NCI-H2171 treated with DMSO at 0.1 percent for 48 hours (cell line): ENCODE measurements at places on chromosomes 1 and 21.

DNA sequence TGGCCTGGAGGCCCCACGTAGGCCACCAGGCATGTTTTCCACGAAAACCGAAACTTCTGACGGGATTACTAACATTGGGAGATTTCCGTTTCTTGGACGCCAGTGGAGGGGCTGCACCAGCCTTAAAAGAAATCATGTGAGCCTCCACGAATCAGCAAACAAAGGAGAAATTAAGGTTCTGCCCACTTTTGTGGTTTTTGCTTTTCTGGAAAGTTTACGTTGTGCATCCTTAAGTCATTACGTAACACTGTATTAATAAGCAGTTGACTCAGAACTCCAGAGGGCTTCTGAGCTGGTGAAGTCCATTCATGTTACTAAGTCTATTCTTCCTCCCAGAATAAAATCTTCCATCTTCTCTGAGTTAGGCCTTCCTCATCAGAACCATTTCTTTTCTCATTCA, 168.5 kb downstream of the PSMG1 start:
- DNase-seq, result no peak

DNA sequence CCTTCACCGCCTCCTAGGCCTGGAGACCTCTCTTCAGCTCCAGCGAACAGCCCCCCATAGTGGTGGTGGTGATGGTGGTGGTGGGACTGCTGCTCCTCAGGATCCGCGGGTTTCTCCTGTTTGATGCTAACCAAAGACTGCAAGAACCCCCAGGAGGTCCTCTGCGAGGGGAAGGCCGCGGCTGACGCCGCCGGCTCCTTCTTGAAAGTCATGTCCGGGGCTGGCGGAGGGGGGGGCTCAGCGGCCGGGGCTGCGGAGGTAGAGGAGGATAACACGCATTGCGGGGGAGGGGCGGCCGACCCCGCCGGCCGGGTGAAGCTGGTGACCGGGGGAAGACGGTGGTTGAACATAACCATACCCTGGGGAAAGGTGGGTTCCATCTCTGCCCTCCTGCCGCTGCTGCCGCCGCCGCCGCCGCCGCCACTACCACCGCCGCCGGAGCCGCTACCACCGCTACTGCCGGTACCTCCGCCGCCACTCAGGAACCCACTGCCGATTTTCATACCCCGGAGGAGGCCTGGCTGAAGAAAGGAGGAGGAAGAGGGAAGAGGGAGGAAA, 554 bp downstream of the ZNF281 start:
- no peak for DNase-seq

DNA sequence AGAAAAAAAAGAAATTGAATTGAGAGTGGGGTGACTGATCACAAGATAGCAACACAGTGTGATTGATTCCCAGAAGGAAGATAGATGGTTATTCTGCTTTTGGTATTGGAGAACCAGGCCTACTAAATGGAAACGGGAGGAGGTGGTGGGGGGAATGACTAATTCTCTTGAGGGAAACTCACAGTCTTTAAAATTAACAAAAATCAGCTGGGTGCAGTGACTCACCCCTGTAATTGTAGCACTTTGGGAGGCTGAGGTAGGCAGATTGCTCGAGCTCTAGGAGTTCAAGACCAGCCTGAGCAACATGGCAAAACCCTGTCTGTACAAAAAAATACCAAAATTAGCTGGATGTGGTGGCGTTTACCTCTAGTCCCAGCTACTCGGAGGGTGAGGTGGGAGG, 134.6 kb upstream of the PDE4B start:
- DNase-seq, result no peak

DNA sequence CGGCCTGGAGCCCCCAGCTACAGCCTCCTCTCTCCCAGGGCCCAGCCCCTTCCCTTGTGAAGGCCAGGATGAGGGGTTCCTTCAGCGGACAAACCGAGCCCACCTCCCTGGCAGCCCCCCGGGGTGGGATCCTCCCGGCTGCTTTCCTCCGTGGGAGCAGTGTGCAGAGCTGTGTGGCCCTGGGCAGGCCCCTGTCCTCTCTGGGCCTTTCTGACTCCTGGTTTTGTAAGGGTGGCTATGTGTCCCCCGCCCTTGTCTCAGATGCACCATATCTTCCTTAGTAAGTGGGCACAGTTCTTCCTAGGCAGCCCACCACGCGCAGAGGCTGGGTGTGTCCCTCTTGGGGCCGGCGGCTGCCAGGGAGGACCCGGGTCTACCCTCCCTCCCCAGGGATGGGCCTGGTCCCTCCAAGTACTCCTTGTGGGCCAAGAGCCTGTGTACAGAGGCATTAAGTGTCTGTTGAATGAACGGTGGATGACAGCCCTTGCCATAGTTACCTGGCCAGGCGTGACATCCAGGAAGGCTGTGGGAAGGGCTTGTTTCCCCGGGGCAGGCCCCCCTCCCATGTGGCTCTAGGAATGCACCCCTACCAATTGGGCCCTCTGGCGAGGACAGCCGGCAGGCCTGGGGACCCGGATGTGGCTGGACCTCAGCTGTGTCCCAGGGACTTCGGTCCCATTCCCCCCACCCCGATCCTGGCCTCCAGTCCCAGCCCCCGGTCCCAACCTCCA, 3.8 kb downstream of the SMIM1 start:
- no peak for DNase-seq

GRCh38 chr1:169089776-169090175, 16.7 kb upstream of the ATP1B1 start:
- no peak for DNase-seq

DNA sequence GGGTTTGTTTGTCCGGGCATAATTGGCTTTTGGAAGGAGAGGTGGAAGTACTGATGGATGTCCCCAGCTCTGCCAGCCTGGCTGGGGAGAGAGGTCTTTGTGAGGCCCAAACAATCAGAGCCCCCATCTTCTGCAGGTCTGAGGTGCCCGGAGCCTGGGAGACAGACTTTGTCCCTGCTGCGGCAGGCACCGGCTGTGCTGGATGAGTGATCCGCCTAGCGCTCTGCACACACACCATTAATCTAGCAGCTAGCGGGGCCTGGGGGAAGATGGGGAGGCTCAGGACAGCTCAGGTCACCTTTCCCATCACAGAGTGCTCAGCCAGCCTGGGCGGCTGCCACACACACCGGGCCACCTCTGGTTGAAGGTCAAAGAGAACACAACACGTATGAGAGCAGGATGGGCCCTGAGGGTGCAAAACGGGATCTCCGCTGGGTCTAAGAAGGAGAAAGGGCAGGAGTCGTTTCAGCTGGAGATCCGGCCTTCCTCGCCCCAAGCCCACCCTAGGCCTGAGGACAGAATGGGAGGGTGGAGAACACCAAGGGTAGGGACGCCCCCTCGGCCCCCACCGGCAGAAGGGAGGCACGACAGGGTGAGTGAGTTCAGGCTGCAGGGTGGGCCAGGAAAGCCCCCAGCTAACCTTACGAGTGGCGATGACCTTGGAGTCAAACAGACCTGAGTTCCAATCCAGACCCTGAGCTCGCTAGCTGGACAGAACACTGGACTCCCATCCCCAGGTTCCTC, 341.8 kb downstream of the NPHP4 start:
- DNase-seq, result no peak

- no peak for DNase-seq
Observed at GRCh38 chr1:2528016-2528415, 1.6 kb upstream of the PANK4 start.
